ENCODE measurements at places on chromosomes 2 and 18.
A peak's percentile ranks its signal among the peaks of the same experiment; 100 is the strongest.

- DNase-seq, result no peak
Observed at GRCh38 chr2:66854298-66854697, 419.4 kb downstream of the MEIS1 start.

DNA sequence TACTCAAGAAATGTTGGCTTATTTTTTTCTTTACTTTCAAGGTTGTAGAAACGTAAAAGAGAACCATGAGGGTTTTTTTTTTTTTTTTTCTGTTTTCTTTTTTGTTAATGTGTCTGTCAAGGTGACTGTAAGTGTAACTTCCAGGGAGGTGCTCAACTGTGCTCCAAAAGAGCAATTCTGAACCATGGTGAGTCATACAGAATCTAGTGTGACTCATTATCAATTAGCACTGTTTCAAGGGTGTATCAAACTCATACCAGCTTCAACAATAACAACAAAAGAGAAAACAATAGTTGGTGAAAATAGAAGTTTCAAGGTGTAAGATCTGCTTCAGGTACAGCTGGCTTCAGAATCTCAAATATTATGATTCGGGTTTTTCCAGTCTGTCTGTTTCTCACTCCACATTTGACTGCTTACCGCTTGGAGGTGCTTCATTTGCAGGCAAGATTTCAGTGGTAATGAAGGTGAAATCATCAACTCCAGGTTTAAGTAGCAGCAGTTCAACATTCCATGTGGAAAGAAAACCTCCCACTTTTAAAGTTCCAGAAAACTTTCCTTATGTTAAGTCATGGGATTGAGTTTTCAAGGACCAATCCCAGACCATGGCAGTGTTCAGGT is 850.6 kb downstream of the CNTNAP5 start:
- no peak for DNase-seq

DNA sequence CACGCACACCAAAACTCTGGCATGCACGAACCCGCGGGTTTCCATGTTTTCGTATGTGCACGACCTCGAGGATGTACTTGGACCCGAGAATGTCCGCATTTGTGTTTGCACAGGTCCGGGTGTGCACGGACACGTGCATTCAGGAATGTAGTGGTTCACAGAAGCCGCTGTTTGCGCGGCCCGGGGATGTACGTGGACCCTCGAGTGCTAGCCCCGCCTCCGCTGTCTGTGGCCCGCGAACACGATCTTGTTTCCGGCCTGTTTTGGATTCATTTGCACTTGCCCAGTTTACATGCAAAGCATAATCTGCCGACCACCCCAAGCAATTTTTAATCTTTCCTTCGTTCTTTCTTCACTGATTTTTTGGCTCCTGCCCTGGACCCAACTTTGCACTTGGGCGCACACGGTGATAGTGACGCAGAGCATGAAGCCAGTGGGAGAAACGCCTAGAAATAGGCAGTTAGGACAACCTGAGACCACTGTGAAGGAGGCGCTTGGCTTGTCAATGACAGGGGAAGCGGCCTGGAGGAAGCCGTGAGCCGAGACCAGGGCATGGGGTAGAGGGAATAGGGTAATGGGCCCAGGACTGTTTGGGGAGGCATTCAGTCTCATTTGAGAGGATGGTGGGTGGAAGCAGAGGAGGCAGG is 45.4 kb upstream of the PTMA start:
- DNase-seq, result no peak

- no peak for DNase-seq
Observed at GRCh38 chr2:99694331-99694730, 204.5 kb upstream of the REV1 start.

DNA sequence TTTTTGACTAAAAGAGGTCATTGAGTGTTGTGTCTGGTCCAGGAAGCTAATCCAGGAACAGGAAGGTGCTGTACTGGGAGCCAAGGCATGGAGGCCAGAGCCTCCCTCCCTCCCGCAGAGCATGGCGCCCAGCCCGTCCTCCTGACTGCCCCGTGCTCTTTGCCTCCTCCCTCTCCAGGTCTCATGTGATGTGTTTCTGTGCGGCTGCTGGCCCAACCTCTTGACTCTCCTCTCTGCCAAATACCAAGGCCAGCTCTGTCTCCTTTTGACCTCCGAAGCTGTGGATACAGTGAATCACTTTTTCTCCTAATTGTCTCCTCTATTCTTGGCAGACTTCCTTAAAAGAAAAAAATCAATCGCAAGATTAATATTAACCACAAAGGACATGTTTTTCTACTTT is 284.1 kb downstream of the PHLPP1 start:
- DNase-seq, result peak; percentile 59

GRCh38 chr18:21489119-21489750 is 111.3 kb downstream of the ESCO1 start:
- peak; percentile 60 for DNase-seq

DNA sequence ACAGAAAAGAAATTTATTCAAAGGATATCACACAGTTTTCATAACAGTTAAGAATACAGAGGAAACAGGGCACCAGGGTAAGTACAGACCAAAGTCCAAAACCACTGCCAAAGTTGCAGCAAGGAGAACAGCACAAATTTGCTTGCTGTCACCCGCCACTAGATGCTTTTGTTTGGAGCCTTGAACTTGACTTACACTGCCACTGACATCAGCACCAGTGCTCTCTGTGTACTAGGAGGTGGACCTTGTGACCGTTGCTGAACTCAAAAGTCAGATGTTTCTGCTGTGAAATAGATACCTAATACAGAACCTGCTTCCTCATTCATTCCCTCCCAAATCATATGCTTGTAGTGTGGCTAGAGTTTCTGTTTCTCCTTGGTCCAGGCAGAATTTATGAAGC is 578.3 kb upstream of the TMEFF2 start:
- no peak for DNase-seq

DNA sequence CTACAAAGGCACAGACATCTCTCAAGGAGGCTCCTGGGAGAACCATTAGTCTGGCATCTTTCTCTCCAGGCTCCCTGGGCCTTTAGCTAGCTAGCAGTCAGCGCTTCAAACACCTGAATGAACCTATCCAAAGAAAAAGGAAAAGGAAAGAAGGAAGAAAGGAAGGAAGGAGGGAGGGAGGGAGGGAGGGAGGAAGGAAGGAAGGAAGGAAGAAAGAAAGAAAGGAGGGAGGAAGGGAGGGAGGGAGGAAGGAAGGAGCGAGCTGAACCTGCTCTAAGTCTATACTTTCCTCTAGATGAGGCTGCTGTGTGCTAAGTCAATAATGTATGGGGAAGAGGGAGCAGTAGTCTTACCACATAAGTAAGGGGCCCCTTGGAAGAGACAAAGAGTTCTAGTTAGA is 5.1 kb upstream of the BCL11A start:
- no peak for DNase-seq

- peak; percentile 89 for DNase-seq
Observed at GRCh38 chr18:70454704-70455322, 166.0 kb downstream of the SOCS6 start.

GRCh38 chr2:232434091-232434490 is 21.9 kb upstream of the ALPI start:
- no peak for DNase-seq

DNA sequence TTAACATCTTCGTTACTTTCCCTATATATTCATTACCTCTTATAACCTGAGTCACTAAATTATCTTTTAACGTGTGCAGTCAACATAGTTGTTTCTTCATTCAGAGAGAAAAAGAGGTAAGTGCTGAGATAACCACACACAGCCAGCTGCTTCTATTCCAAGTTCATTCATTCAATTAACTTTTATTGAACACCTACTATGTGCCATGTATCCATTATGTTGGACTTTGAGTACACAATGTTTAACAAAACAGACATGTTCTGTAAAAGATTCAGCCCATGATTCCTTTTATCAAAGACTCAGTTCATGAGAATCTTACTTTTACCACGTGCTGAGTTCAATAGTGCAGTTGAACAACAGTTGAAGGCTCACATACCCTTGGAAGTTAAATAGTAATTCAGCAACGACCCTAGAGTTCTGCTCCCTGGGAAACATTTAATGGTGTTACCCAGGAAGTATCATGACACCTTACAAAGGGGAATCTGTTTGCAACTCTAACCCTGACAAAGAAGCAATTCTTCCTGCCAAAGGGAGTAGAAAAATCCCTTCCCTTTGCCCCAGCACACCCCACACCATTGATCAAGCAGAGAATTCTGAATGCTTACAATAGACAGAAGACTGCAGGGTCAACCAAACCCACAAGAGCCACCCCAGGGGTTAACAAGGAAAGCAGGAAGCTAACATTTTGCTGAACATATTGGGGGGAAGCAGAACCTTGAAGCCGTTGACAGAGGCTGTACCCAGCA is 595.8 kb downstream of the STK39 start:
- DNase-seq, result no peak

GRCh38 chr2:145299368-145299767 is 779.4 kb upstream of the ZEB2 start:
- DNase-seq, result no peak

DNA sequence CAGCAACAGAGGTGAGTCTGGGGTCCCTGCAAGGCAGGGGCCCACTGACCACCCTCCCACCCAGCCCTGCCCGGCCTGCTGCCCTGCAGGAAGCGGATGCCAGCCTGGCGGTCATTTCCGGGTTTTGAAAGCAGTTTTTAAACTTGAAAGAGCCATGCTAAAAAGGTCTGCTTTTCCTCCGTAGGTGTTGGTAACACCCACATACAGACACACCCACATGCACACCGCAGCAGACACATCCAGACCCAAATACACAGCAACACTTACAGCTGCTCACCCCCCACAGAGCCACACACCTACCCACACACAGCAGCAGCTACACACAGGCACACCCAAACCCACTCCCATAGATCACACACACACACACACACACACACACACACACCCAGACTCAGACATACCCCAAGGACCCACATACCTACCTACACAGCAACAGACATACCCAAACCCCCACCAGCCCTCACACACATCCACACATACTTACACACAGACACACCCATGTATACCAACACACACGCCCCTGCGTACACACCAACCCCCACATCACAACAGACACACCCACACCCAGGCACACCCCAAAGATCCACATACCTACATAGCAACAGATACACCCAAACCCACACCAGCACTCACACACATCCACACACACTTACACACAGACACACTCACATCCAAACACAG is 7.6 kb downstream of the ZFP36L2 start:
- peak; percentile 34 for DNase-seq

- DNase-seq, result no peak
Observed at GRCh38 chr2:239731998-239732665, 293.0 kb downstream of the NDUFA10 start.

- no peak for DNase-seq
Observed at GRCh38 chr2:134401081-134401497, 147.2 kb downstream of the MGAT5 start.

- no peak for DNase-seq
Observed at GRCh38 chr18:46338766-46339165, 234.6 kb downstream of the HAUS1 start.

- DNase-seq, result no peak
Observed at GRCh38 chr2:136286423-136286822, 168.5 kb upstream of the CXCR4 start.

DNA sequence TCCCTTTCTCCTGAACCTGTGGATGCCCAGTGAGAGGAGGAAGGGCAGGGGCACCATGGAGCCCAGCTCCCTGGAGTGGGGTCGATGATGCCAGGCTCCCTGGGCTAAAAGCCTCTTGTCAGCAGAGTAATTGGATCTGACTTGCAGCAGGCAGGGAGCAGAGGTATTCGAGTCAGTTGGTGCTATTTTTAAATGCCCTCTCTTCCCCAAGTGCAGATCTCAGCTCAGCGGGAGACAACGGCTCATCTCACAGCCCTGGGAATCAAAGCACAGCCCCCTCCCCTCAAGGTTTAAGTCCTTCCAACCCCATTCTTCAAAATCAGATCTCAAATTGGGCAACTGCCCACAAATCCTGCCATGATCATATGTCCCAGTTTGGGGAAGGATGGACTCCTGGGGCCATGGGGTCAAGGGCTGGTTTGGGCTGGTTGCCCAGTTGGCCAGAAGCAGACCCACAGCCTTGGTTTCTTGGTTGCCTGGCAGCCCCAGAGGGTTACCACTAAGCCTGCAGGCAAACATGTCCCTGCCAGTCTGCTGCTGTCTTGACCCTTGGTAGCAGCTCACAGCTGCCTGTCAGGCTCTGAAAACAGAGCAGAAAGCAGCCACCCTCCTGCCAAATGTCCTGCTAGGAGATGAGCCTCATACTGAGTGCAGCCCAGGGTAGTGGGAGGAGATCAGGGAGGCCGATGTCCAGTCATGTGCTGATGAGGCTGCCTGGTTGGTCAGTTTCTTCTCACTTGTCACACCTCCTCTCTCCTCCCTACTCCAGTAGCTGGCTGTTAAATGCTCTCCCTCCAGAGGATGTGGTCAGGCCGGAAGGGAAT is 244.9 kb downstream of the LOXHD1 start:
- peak; percentile 39 for DNase-seq

GRCh38 chr18:39596891-39597290 is 2031.3 kb upstream of the CELF4 start:
- DNase-seq, result no peak

DNA sequence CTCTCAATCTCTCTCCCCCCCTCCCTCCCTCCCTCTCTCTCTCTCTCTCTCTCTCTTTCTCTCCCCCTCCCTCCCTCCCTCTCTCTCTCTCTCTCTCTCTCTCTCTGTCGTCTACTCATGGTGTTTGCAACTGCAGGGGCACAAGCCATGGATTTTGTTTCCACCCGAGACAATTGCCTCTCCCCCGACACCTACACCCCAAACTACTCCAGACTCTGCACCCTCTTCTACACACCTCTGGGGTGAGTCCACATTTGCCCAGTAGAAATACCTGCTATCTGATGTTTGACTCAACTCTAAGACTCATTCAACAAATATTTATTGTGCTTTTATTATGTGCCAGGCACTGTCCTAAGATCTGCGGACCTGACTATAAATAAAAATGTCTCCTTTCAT is 93.7 kb downstream of the TMEM17 start:
- peak; percentile 15 for DNase-seq

- peak; percentile 98 for DNase-seq
Observed at GRCh38 chr2:101818531-101819451, 121.3 kb downstream of the MAP4K4 start.

DNA sequence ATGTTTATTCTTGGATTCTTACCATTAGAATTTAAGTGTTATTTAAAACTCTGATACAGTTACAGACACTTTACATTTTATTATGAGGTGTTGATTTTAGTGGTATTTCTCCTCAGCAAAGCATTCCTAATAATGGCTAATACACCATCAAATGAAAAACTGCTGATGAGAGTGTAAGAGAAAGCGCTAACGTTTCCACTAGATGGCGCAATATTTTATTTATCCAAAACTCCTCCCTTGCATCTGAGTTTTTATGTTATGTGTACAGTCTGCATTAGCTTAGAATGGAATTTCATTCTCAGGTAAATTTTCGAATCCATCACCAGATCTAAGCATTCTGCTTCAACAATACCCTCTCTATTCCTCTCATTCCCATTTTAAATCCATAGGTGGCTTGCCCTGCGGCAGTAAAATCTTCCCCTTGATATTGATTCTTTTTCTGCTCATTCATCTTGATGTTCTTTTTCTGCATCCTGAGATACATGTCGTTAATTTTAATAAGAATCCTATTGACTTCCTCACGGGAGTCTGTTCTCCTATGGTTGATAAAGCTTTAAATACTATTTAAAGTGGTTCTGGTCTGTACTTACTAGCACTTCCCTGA is 53.9 kb downstream of the PRKRA start:
- DNase-seq, result peak; percentile 79

All from pons (tissue), 1 donor.